Bladder microvascular endothelial cell (primary cell): ENCODE measurements at places on chromosomes 16 and 17. TPM values are rescaled to one million over a fixed set of nuclear protein-coding genes. Genes with fewer than 3 reads are reported as not detected.

The HLF gene
- not detected in 2 replicates for total RNA-seq

The CA4 gene
- 0.65 and 1.0 TPM in 2 replicates for total RNA-seq

The SEPTIN1 gene
- 0.50 TPM in 1 of 2 replicates, not detected in the other for total RNA-seq

The HS3ST3B1 gene
- total RNA-seq: under 0.01 and 0.44 TPM in 2 replicates

The GDPD1 gene
- 0.97 and 3.1 TPM in 2 replicates for total RNA-seq

The PYDC1 gene
- total RNA-seq: not detected in 2 replicates

The TP53TG3B gene
- total RNA-seq: not detected in 2 replicates

The ITGAL gene
- total RNA-seq: not detected in 2 replicates

The IKZF3 gene
- total RNA-seq: not detected in 2 replicates

The PRRT2 gene
- 0.25 TPM in 1 of 2 replicates, not detected in the other for total RNA-seq

The ABCA8 gene
- total RNA-seq: under 0.01 and 0.25 TPM in 2 replicates

The VWA3A gene
- not detected in 2 replicates for total RNA-seq

The CNOT1 gene
- 90.2 and 203 TPM in 2 replicates for total RNA-seq

The SHCBP1 gene
- 17.8 and 21.9 TPM in 2 replicates for total RNA-seq
